NCI-H774 (cell line): ENCODE measurements at places on chromosomes 6 and 20.

- peak; percentile 6 for DNase-seq
These were observed 154.0 kb downstream of the TSHZ2 start for GRCh38 chr20:53126185-53126584.

- peak; percentile 84 for DNase-seq
These were observed at the start of gene PDE7B for GRCh38 chr6:135851442-135852271. Gene PDE7B (plus strand): TSS chr6:135851701.

DNA sequence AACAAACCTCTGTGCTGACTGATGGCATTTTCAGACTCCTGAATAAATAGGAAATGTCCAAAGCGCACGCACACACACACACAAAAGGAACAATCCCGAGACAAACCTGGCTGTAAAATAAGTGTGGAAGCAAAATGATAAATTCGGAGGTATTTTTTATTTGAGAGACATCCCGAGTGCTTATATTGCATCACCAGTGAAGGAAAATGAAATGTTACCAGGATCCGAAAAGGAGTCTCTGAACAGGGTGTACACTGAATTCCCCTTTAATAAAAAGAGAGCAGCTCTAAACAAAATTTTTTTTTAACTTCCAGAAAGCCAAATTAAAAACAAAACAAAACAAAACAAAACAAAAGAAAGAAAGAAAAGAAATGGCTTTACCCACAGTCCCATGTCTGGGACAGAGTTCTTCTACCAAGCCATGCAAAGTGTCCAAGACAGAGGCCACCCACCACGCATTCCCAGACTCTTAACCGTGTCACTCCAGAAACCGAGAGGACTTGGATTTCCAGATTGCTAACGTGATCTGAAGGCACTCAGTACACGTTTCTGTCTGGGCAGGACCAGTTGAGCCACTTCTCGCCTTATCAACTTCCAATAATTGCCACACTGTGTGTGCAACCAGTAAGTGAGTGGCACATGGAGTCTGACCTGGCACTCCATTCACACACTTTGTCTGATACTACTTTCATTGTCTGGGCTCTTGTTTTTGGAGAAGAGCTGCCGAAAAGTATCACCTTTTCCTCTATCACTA, 817 bp downstream of the ME1 start:
- DNase-seq, result peak; percentile 45

DNA sequence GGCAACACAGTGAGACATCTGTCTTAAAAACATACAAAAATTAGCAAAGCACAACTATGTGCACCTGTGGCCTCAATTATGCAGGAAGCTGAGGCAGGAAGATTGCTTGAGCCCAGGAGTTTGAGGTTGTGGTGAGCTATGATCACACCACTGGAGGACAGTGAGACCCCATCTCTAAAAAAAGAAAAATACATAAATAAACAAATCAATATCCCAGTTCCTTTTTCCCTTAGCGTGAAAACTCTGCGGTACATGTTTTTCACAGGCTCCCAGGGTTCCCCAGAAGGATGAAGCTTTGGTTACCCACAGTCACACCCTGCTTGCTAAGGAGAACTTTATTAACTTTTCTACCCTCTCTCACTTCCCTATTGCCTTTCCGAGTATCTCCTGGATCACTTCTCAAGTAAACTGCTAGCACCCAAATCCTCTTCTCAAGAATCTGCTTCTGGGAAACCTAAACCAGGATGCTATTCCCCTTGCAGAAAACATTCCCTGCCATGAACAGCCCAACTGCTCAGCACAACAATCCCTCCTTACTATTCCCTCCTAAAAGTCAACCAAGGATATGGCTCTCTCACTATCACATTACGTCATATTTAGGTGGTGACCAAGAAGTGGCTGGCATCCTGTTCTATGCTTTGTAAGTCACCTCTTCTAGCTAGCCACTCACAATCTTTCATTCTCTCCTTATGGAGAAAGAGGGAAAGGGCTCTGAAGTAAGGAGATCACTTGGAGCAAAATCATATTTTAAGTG, 122.4 kb downstream of the IPCEF1 start:
- no peak for DNase-seq

DNA sequence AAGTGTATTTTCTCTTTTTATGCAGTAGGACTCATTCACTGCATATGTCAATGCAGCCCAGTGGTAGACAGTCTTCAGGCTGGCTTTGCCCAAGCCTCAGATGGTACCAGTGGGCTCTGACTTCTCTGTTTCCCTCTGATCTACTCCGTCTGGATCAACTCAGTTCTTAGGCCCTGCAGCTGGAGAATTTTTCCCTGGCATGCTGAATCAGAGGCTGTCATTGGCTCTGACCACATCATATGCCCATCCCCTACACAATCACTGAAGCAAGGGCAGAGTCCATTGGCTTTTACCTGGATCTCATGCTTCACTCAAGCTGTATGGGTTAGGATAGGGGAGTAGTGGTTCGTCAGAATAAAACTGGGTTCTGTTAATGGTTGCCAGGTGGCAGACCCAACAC, 57.8 kb downstream of the KIZ start:
- no peak for DNase-seq

- no peak for DNase-seq
These were observed 94.1 kb downstream of the SNX5 start for GRCh38 chr20:17874271-17875105.

GRCh38 chr20:14344746-14345145, 7.3 kb upstream of the FLRT3 start:
- DNase-seq, result no peak

- no peak for DNase-seq
These were observed 33.6 kb upstream of the ANGPT4 start for GRCh38 chr20:949717-950116.
